ENCODE measurements at places on chromosomes 4 and X. TPM values are rescaled to one million over a fixed set of nuclear protein-coding genes. Genes with fewer than 3 reads are reported as not detected.

DNA sequence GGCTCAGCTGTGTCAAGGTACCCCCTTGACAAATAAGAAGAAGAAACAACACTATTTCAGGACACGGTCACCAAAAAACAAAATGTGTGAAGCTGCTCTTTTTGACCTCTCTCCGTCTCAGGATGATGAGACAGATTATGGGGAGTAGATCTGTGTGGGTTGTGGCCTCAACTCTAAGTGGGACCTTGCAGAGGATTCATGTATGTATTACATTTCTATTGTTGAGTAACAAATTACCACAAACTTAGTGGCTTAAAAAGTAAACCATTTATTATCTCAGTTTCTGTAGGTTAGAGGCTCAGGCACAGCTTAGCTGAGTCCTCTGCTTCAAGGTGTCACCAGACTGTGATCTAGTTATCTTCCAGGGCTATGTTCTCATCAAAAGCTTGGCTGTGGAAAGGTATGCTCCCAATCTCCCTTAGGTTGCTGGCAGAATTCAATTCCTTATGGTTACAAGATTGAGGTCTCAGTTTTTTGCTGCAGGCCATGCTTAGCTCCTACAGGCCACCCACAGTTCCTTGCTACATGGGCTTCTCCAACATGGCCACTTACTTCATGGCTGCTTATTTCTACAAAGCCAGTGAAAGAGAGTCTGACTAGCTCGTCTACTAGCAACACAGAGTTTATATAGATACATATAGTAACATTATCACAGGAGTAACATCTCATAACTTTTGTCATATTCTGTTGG is 28.1 kb downstream of the DGKK start:
- no peak for DNase-seq

- DNase-seq = no peak
Observed at GRCh38 chrX:147626605-147627004, 285.1 kb upstream of the FMR1 start.

- DNase-seq = no peak
Observed at GRCh38 chrX:71367396-71367795, 1.2 kb downstream of the TAF1 start.

- DNase-seq = no peak
Observed at GRCh38 chr4:10104991-10105276, 11.7 kb downstream of the WDR1 start.

DNA sequence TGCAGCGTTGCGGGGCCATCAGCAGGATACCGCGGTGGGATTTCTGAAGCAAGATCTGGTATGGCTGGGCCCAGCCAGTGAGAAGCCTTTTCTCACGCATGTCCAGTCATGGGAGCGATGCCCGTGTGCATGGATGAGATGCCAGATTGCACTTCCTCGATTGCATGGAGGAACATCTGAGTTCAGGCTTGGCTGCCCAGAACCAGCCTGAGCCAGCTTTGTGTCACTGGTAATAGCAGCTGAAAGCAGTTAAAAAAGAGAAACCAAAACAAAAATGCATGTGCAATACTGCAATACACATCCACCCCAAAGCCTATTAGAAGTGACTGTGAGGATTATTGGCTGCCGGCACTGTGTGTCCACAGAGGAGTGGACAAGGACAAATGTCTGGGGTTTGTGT is 59.3 kb downstream of the PSAPL1 start:
- peak; percentile 37 for DNase-seq

DNA sequence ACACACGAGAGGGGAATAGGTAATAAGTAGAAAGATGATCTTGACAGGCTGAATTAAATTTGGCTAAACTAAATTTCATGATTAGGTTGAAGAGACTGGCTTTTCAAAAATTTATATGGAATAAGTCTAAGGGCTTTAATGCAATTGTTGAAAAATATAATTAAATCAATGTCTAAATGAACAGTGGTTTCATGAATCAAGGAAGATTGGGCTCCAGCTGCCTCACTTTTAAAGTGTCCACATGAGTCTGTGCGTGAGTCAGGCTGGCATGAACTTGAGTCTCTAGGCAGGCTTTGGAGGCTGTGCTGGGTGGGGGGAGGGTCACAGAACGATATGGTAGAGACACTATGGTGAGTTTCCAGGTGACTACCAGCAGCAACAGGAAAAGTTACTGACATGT is 111.9 kb downstream of the SORBS2 start:
- no peak for DNase-seq

DNA sequence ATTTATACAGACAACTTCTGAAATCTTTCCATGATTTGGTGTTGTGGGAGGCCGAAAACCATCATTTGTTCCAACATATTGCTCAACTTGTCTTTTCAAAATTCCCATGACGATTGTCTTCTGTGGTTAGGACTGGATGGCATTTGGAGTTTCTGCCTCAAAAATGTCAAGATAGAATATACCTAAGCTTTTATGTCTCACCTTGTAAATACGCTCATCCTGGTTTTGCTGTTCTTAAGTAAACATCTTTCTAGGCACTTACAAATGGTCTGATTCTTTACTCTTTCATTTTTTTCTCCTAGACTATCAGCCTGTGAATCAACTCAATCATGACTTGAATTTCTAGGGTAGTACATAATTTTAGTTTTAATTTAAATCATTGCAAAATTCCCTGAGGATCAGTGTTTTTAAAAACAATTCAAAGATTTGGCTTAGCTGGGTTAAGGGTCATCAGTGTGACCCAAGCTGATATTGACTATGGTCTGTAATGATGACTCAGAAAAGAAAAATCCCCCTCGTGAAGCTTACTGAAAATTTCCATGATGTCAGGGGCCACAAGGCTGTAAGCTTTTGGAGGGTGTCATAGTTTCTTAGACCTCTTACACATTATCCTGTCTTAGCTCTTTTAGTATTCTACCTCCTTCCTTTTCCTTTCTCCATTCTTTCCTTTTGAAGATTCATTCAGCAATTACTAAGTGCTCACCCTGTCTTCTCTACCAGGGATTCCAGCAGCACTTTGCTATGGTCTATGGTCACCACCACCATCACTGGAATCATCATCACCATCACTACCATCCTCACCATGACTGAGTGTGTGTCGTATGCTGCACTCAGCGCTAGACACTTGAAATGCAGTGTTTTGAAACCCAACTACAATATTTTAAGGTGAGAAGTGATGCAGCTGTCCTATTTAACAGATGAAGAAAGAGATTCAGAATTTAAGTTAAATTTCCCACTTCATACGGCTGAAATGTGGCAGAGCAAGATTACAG is 124.4 kb downstream of the CPE start:
- DNase-seq = no peak

DNA sequence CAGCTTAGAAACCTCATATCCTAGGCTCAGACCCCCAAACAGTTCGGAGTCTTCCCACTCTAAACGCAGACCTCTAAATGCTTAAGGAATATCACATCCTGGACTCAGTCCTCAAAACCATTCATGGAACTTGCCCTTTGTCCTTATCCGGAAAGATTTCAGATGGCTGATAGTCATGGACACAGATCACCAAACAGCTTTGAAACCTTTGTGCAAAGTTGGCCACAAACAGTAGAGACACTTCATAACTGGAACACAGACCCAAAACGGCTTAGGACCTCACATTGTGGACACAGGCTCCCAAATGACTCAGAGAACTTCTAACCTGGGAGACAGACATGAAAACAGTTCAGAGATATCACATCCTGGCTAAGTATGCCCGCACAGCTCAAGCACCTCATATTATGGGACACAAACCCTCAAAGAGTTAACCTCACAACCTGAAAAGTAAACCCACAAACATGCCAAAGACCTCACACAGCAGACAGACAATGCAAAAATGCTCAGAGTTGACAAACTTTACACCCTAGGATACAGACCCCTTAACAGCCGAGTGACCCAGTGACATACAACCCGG is 15.5 kb downstream of the SUV39H1 start:
- no peak for DNase-seq

GRCh38 chr4:38831653-38832052 is 25.0 kb downstream of the TLR6 start:
- no peak for DNase-seq

DNA sequence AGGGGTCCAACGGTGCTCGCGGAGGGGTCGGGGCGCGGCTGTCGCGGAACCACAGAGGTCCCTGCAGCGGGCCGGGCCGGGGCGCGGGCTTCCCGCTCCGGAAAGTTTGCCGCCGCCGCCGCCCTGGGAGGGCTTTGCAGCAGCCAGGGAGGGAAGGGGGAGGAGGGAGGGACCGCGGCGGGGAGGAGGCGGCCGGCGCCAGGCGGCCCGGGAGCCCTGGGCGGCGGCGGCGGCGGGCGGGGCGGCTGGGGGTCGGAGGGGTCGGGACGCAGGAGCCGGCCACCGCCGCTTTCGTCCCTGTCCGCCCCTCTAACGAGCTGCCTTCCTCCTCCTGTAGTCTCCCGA is 375 bp downstream of the FGFR3 start:
- no peak for DNase-seq

DNA sequence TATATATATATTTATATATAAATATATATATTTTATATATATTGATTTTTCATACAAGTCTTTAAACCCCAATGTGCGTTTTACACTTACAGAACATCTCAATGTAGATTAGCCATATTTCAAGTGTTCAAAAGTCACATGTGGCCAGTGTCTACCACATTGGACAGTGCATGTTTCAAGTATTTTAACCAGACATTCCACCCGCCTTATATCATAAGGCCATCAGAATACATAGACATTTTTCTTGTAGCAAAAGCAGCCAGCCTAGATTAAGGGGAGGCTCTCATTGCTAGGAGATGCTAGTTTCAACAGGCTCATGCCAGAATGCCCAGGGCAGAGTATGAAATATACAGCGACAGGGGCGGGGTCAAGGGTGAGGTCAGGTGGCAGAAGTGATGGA is 202.0 kb downstream of the NR3C2 start:
- DNase-seq = no peak

DNA sequence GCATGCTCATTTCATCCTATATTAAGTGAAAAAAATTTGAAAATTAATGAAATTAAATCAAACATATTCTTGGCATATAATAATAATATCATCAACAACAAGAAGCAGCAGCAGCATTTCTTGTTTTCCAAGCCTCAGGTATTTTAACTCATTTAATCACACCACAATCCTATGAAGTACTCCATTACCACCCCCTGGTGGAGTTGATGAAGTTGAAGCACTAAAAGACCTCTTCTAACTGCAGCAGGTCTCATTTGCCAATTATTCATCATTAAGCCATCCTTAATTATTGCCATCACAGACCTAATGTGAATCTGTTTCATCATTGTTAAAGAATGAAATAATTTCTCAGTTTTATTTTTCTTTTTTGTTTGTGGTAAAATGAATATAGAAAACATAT is 801.4 kb upstream of the GRID2 start:
- no peak for DNase-seq

DNA sequence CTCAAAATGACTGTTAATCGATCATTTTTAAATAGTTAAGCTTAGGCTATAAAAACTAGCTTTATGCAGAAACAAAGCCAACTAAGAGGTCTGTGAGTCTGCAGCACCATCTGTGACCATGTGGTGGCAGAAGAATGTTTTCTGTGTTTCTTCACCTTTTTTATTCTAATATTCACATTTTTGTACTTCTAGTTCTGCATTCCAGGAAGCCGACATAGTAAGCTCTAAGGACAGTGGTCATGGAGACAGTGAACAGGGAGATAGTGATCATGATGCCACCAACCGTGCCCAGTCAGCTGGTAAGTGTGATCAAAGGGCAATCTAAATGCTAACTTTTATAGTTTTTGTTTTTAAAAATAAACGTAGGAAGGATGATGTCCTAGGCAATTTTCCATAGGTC is 5.6 kb downstream of the PCDH10 start:
- no peak for DNase-seq

DNA sequence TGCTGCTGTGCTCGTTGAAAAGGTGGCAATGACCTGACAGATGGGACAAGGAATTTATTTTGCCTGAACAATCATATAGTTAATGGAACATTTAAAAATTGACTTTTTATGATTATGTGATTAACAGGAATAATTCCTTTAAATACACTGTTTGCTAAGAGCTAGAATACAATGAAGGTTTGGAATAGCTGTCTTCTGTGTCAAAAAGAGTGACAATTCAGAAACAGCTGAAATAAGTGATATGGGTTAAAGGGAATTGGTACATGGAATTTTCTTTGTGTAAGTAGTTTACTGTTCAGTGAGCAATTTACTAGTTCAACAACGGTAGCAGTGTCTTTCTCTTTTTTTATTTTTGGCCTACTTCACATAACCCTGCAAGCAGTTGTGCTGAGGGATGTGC is 1083.5 kb upstream of the GRID2 start:
- no peak for DNase-seq

GRCh38 chr4:117293784-117294183 is 208.4 kb upstream of the TRAM1L1 start:
- DNase-seq = no peak

DNA sequence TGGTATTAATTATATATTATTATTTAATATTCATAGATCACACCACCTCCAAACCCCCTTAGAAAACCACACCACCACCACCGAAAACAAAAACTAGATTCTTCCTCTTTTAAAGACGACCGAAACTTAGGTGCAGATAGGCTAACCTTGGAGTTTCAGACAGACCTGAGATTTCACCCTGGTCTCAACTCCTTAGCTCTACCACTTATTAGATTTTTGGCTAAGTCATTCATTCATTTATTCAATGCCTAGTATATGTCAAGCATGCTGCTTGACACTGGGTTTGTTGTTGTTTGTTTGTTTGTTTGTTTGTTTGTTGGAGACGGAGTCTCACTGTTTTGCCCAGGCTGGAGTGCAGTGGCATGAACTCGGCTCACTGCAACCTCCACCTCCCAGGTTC is 9.5 kb upstream of the BMP2K start:
- no peak for DNase-seq

DNA sequence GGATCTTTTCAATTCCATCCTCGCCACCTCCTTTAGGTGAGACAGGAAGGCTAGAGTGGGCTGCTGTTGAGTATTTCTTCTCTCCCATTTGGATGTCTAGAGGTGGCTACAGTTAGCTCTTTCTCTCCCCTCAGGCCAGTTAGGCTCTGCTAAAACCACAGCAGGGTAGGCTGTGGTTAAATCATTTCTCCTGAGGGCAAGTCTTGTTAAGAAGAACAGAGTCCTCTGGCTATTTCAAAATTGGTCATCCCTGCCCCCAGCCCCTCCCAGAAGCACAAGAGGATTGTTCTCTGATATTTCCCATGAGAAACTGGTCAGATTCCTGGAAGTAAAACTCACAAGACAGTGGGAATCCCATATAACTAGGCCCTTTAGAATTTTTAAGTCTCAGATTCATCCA is 1359.5 kb downstream of the TECRL start:
- no peak for DNase-seq

- DNase-seq = no peak
Observed at GRCh38 chr4:6972911-6973310, 63.3 kb downstream of the TBC1D14 start.

- no peak for DNase-seq
Observed at GRCh38 chr4:152599636-152600035, 63.7 kb upstream of the FBXW7 start.

Gene MGAT4D
- total RNA-seq = not detected

Gene CXCL3
- 0.16 TPM for total RNA-seq

Gene AMBN
- total RNA-seq = not detected

Gene SMARCA5
- 26.7 TPM for total RNA-seq

Gene SUPT20HL2
- total RNA-seq = not detected

Gene HSFX2
- total RNA-seq = not detected

Gene RBMXL3
- not detected for total RNA-seq

Gene IL1RAPL1
- total RNA-seq = 4.0 TPM

Gene HMGN5
- 1.3 TPM for total RNA-seq

Gene FGF16
- total RNA-seq = 0.24 TPM

Gene CTSO
- 7.4 TPM for total RNA-seq

Gene ZDHHC15
- total RNA-seq = 3.1 TPM
